ENCODE measurements at places on chromosomes 3 and 15. TPM values are rescaled to one million over a fixed set of nuclear protein-coding genes. Genes with fewer than 3 reads are reported as not detected.
A peak's percentile ranks its signal among the peaks of the same experiment; 100 is the strongest.

GRCh38 chr3:111828530-111828929 is 30.5 kb upstream of the PHLDB2 start:
- no peak for DNase-seq
- H3K27me3 ChIP-seq: no peaks in the 10 kb centered on the region
- no peak overlapping the region for H3K4me3 ChIP-seq
- H3K4me1 ChIP-seq: peaks cover 15% of the 10 kb centered on the region
- H3K27ac ChIP-seq: no peak overlapping the region

DNA sequence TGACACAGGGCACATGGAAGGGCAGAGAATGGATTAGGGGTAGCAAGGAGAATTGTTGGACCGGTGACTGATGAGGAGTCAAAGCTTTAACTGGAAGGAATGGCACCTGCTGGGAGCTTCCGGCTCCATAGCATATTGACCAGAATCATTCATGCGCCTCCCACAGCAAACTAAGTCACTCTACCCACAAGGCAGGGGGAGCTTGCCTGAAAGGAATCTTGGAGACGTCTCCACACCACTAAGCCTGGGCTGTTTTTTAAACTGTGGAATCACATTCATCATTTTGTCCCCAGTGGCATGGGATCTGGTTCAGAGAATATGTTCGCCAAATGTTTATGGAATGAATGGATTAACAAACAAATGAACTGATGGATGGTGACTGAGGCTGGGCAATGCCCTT is 57.0 kb upstream of the ITGA11 start:
- no peak for DNase-seq
- H3K36me3 ChIP-seq: no peaks in the 10 kb centered on the region
- no peak overlapping the region for H3K27ac ChIP-seq
- peaks cover 36% of the 10 kb centered on the region for H3K27me3 ChIP-seq
- no peak overlapping the region for H3K4me3 ChIP-seq

DNA sequence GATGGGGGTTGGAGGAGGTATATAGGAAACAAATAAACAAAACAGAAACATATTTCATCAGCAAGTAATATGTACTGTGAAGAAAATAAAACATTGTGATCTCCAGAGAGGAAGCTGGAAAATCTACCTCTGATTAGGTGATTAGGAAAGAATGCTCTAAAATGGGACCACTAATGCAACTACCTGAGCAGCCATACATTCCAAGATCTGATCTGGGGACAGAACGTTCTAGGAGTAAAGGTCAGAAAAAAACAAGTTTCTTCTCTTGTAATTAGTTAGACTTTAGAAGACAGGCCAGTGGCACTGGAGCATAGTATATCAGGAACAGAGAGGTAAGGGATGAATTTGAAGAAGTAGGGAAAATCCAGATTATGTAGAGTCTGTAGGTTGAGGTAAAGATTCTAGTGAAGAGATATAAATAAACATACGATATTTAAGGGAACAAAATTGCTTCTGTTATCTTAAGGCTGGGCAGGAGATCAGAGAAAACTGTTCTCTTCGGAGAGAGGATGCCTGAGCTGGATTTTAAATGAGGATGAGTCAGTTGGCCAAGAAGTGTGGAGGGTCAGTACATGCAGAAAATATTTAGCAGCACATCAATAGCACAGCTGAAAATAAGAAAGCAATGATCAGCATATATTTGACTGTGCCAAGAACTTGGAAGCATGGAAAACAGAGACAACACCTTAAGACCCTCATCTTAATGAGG is 429.5 kb downstream of the NLGN1 start:
- H3K27me3 ChIP-seq: no peaks in the 10 kb centered on the region
- no peak overlapping the region for H3K27ac ChIP-seq
- no peak for DNase-seq
- no peaks in the 10 kb centered on the region for H3K36me3 ChIP-seq
- no peak overlapping the region for H3K4me3 ChIP-seq
- H3K4me1 ChIP-seq: no peaks in the 10 kb centered on the region

- H3K4me1 ChIP-seq: peaks cover 21% of the 10 kb centered on the region
- H3K36me3 ChIP-seq: no peaks in the 10 kb centered on the region
- H3K27ac ChIP-seq: peak overlapping the region; percentile 80
- DNase-seq: no peak
- peak overlapping the region; percentile 84 for H3K4me3 ChIP-seq
Observed at GRCh38 chr15:73683257-73683776, 866 bp upstream of the CD276 start.

GRCh38 chr15:94453227-94453988 is 222.0 kb downstream of the MCTP2 start:
- no peaks in the 10 kb centered on the region for H3K4me1 ChIP-seq
- H3K27ac ChIP-seq: no peak overlapping the region
- H3K4me3 ChIP-seq: no peak overlapping the region
- no peak for DNase-seq

- H3K27me3 ChIP-seq: no peaks in the 10 kb centered on the region
- H3K4me1 ChIP-seq: peaks cover 33% of the 10 kb centered on the region
- no peaks in the 10 kb centered on the region for H3K36me3 ChIP-seq
- DNase-seq: peak; percentile 37
- H3K27ac ChIP-seq: peak overlapping the region; percentile 27
- no peak overlapping the region for H3K4me3 ChIP-seq
Observed at GRCh38 chr3:99895703-99896441, 78.2 kb downstream of the CMSS1 start.

GRCh38 chr3:15681668-15682067 is 80.1 kb downstream of the BTD start:
- H3K4me1 ChIP-seq: no peaks in the 10 kb centered on the region
- H3K27ac ChIP-seq: no peak overlapping the region
- H3K27me3 ChIP-seq: no peaks in the 10 kb centered on the region
- no peak overlapping the region for H3K4me3 ChIP-seq

- DNase-seq: no peak
- no peaks in the 10 kb centered on the region for H3K36me3 ChIP-seq
- no peak overlapping the region for H3K4me3 ChIP-seq
- H3K4me1 ChIP-seq: peaks cover 10% of the 10 kb centered on the region
- no peak overlapping the region for H3K27ac ChIP-seq
Observed at GRCh38 chr3:31546162-31546561, 13.4 kb downstream of the STT3B start.

GRCh38 chr3:73007992-73008712 is 11.5 kb downstream of the PPP4R2 start:
- no peak overlapping the region for H3K27ac ChIP-seq
- DNase-seq: no peak
- no peaks in the 10 kb centered on the region for H3K4me1 ChIP-seq
- H3K27me3 ChIP-seq: no peaks in the 10 kb centered on the region
- peaks cover 13% of the 10 kb centered on the region for H3K36me3 ChIP-seq
- no peak overlapping the region for H3K4me3 ChIP-seq

DNA sequence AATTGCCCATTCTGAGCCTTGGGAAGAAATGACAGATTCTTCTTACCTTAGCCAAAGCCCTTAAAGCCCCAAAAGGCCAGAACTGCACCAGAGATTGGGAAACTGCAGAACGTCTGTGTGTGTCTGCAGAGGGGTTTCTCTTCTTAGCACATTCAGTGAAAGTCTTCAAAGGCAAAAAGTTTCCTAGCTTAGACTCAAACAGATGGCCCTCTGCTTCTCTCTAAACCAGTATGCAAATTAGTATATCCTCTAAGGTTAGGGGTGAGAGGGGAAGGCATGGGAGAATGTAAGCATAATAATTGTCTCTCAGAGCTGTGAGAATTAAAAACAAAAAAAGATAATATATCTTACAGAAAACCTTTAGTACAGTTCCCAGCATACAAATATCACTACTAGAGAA is 334.0 kb upstream of the MCTP2 start:
- no peaks in the 10 kb centered on the region for H3K36me3 ChIP-seq
- no peaks in the 10 kb centered on the region for H3K4me1 ChIP-seq
- DNase-seq: no peak
- no peak overlapping the region for H3K27ac ChIP-seq

GRCh38 chr3:126036056-126036549 is 47.8 kb downstream of the SLC41A3 start:
- H3K27ac ChIP-seq: no peak overlapping the region
- H3K4me1 ChIP-seq: no peaks in the 10 kb centered on the region
- DNase-seq: no peak

DNA sequence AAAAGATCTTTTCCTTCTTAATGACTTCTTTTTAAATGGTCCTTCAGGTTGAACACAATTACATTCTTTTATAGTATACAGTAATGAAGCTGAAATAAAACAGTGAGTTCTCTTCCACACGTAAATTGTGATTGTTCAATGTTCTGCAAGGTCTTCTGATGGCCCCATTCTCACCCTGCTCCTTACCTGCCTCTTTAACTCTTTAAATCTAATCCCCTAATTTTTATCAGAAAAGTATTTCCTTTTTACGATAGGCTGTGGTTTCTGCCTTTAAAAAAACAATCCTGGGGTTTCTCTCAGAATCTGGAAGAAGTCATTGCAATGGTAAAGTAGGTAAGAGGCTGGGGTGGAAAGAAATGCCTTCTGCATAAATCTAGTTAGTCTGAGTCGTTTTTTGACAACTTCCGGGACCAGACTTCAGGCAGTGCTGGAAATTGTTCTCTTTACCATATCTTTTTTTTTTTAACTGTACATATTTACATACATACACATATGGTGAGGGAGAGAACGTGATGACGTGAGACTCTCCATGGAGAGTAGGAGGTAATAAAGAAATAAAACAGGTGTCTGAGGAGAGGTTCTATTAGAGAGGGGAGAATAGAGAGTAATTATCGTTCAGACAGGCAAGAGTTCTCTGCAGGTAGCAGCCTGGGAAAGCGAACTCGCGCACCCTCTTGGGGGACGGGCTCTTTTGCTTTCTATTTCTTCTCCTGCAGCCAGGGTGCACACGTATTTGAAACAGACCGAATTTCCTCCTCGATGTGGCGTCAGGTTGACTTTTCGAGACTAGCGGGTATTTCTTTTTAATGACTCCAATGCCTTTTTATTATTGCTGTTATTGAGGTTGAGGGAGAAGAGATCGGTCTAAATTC is at the start of gene SIDT1:
TSS of gene SIDT1 (plus strand) at position 730 of the 872 bp plus-strand sequence. CDS start 467 bp downstream, outside the sequence.
- no peak within 1 kb of the TSS for H3K27ac ChIP-seq
- no peak for DNase-seq
- no peaks in the 10 kb centered on the region for H3K4me1 ChIP-seq
- no peaks in the 10 kb centered on the region for H3K27me3 ChIP-seq
- no peaks in the 10 kb centered on the region for H3K36me3 ChIP-seq

DNA sequence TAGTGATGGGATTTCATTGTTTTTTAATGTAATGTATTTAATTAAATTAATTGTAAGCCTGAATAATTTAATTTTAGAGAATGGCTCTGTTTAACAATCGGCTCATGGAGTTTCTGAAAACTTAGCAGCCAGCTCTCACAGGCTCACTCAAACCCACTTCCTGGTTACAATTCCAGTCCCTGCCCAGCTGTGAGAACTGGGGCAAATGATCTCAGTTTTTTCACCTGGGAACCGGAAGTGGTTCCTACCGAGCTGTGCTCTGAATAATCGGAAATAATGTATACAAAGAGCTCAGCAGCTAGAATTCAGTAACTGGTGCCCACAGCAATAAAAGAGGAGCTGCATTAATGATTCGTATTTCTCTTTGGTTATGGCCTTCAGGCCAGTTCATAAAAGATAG is 244.3 kb upstream of the MCTP2 start:
- H3K4me3 ChIP-seq: no peak overlapping the region
- no peak for DNase-seq
- no peak overlapping the region for H3K27ac ChIP-seq
- H3K36me3 ChIP-seq: no peaks in the 10 kb centered on the region
- no peaks in the 10 kb centered on the region for H3K4me1 ChIP-seq

DNA sequence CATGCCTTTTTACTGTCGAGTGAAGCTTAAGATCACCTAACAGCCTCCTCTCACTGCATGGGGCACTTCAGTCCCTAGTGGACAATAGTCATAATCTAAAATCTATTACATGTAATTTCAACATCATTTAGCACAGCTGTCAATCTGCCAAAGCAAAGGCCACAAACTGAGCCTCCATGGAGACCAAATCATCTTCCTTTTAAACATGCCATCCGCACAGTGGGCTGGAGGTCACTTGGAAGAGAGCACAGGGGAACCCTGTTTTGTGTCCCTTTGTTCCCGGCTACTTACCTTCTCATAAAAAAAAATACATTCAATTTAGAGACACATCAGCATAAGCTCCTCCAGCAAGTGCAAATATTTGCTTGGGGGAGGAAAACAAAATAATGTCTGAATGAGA is 167.3 kb downstream of the SQOR start:
- no peaks in the 10 kb centered on the region for H3K27me3 ChIP-seq
- no peak overlapping the region for H3K27ac ChIP-seq
- no peaks in the 10 kb centered on the region for H3K36me3 ChIP-seq
- no peak overlapping the region for H3K4me3 ChIP-seq

DNA sequence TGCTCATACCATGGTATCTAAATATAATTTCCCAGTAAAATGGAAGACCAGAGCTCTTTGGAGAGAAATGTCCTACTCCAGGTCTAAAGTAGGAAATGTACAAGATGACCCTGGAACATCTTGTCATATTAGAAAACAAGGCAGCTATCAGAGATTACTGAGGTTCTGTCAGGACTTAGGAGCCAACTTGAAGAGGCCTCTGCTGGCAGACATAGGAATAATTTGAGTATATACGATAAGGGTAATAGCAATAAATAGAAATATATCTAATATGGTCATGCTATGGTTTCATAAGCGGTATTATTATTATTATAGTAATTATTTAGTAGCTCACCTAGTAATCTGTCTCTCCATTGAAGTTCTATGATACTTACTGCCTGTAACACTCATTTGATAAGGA is 224.2 kb downstream of the SOX2 start:
- no peaks in the 10 kb centered on the region for H3K27me3 ChIP-seq
- H3K27ac ChIP-seq: no peak overlapping the region
- no peak overlapping the region for H3K4me3 ChIP-seq
- no peak for DNase-seq

DNA sequence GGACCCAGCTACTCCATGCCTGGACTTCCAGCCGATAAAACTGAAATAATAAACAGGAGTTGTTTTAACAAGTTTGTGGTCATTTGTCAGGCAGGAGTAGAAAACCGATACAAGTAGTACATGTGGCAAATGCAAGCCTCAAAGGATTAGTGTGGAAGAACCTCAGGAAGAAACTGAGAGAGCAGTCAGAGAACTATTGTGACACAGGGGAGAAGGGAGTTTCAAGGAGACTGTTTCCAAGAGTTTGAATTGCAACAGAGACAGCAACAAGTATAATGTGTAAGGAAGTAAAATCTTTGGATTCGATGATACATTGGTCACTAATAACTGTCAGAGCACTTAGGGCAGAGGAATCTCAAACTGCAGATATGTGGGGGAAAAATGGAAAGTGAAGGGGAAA is 450.6 kb upstream of the ARHGEF26 start:
- no peak overlapping the region for H3K4me3 ChIP-seq
- H3K27me3 ChIP-seq: no peaks in the 10 kb centered on the region
- H3K36me3 ChIP-seq: no peaks in the 10 kb centered on the region
- no peak overlapping the region for H3K27ac ChIP-seq
- no peak for DNase-seq

- H3K36me3 ChIP-seq: no peaks in the 10 kb centered on the region
- peaks cover 12% of the 10 kb centered on the region for H3K4me1 ChIP-seq
- peak within 1 kb of the TSS; percentile 37 for H3K27ac ChIP-seq
- no peak for DNase-seq
Observed at GRCh38 chr3:50345586-50346234, at the start of gene ZMYND10. ZMYND10 (minus strand) TSS chr3:50345732; CDS start chr3:50345579, 153 bp downstream.

- DNase-seq: no peak
- H3K36me3 ChIP-seq: no peaks in the 10 kb centered on the region
- no peak overlapping the region for H3K27ac ChIP-seq
- H3K27me3 ChIP-seq: no peaks in the 10 kb centered on the region
Observed at GRCh38 chr3:170524073-170524472, 61.8 kb downstream of the SLC7A14 start.

PDZRN3 gene
- total RNA-seq: 0.17 TPM

CFAP92 gene
- total RNA-seq: 3.6 TPM

MYO1E gene
- total RNA-seq: 182 TPM

KNG1 gene
- total RNA-seq: 0.25 TPM

SH3GL3 gene
- 1.3 TPM for total RNA-seq

MBNL1 gene
- total RNA-seq: 200 TPM

RTP4 gene
- total RNA-seq: not detected

OIP5 gene
- 19.7 TPM for total RNA-seq
